GM23248 (cell line): ENCODE measurements at places on chromosomes 4 and X. TPM values are rescaled to one million over a fixed set of nuclear protein-coding genes. Genes with fewer than 3 reads are reported as not detected.
A peak's percentile ranks its signal among the peaks of the same experiment; 100 is the strongest.

DNA sequence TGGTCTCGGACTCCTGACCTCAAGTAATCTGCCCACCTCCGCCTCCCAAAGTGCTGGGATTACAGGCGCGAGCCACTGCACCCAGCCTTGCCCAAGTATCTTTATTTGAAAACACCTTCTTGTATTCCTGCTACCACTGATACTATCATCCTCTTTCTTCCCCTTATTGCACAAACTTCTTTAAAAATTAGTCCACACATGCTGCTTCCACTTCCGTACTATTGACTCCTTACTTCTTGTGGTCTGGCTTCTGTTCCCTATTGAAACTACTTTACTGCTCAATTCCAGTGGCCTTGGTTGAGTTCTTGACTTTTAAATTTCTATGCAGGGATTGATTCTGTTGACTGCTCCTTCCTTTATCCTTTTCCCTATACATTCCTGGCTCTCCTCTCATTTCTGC is 38.8 kb downstream of the MTM1 start:
- DNase-seq, result no peak

GPR34 gene
- not detected in 2 replicates for total RNA-seq

ARHGEF38 gene
- total RNA-seq, result not detected in 2 replicates

DNA sequence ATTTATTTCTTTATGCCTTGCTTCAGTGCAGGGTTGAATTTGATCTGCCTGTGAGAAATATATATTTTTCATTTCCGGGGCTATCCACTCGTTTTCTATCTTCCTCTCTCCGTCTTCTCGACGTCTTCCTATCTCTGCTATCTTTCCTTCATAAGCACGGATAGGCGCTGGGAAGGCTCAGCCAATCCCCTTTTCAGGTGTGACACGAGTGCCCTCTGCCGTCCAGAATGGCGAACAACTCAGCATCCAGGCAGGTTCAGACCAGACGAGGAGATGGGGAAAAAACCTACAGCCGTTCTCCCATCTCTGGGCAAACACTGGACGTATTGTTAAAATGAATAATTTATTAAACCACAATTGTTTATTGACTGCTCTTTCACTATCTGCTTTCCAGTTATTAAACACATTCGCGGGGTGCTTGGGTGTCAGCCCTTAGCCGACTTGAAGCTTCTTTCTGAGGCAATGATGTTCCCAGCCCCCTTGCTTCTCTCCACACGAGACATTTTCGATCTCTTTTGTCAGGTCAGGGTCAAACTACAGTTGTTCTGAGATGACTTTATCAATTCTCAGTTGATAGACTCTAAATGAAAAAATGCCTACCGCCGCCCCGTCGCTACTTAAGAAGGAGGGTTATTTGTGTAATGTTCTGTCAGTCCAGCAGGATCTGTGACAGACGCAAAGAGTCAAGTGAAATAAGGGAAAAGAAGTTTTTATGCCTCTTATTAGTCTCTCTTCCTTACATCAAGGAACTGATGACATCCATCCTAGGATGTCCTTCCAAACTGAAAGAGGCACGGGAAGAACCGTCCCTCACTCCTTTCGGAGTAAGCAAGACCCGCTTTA is 96.3 kb upstream of the NOCT start:
- peak; percentile 85 for DNase-seq

WDR17 gene
- 0.22 and 0.38 TPM in 2 replicates for total RNA-seq

MAGEB17 gene
- total RNA-seq, result not detected in 2 replicates

DNA sequence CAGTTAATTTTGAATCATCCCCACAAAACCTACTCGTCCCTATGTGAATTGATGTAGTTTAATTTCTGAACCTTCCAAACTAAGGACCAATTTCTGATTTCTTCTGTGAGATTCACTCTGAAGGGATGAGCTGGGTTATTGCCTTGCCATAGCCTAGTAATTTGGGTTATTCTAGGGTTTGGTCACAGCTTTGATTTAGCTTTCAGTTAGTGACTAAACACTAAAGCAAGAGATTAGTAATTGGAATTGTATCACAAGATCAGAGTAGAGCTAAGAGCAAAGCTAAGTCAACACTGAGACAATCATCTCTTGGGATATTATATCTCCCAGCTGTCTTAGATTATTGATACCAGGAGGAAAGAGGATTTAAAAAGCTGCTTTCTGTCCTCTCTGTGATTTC is 588.0 kb downstream of the CCSER1 start:
- no peak for DNase-seq

DNA sequence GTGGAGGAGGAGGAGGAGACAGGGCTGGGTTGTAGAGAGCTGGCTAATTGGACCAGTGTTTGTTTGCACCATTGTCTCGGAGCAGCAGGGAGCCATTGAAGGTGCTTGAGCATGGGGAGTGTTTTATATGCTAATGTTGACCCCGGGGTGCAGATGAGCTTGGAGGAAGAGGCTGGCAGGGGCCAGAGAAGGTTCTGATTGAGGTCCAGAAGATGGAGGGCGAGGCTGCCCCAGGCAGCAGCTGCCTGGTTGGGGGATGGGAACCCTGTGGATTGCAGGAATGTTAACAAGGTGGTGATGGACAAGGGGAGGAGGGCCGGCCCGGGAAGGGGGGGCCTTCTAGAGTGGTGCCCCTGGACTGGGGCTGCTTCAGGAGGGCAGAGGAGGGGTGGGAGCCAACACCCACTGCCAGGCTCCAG is 18.0 kb downstream of the DOK7 start:
- DNase-seq, result no peak

DNA sequence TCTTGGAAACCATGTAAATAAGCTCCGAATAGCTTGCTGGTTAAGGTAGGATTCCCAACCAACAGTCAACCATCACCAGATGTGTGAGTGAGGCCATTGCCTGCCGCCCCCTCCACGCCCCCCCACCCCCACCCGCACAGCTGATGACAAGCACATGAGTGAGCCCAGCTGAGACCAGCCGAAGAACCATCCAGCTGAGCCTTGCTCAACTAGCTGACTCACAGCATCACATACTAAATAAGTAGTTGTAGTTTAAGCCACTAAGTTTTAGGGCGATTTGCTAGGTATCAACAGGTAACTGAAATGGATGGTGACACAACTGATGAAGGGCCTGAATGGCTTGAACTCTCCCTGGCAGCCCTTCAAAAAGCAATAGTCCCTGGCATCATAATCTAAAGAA is 1.6 kb upstream of the CCDC149 start:
- DNase-seq, result peak; percentile 35

GRCh38 chr4:108352664-108353308 is 184.1 kb upstream of the LEF1 start:
- no peak for DNase-seq

PNMA3 gene
- total RNA-seq, result not detected in 2 replicates

BEX1 gene
- 73.0 and 91.8 TPM in 2 replicates for total RNA-seq

DNA sequence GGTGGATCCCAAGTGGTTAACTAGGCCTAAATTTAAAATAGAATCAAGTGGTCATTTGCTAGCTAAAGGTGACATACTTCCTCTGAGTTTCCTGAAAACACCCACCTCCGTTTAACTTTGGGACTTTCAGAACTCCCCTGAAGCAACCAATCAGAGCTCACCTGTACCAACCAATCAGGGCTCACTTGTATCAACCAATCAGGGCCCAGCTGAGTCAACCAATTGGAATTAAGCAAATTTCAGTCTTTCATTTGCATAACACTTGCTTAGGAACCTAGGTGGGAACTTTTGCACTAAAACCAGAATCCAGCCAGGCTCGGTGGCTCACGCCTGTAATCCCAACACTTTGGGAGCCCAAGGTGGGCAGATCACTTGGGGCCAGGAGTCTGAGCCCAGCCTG is 15.9 kb downstream of the GPC4 start:
- DNase-seq, result no peak
